ENCODE measurements at places on chromosomes 4 and X.

GRCh38 chrX:78923198-78924015, 21.8 kb upstream of the P2RY10 start:
- peak; percentile 50 for DNase-seq

DNA sequence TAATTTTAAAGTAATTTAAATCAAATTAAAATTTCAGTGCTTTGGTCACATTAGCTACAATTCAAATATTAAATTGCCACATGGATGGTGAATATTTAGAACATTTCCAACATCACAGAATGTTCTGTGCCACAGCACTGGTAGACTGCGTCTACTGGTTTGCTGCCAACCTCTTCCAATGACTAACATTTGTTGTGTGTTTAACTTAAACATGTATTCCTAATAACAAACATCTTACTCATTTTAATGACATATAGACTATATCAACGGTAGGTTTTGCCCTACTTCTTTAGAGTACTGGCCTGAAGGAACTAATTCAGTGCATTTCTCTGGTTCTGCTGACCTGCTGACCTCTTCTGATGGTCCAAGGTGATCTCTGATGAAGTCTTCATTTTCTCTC, 157.6 kb downstream of the DCK start:
- DNase-seq, result no peak

GRCh38 chr4:147311956-147312355, 168.9 kb upstream of the EDNRA start:
- DNase-seq, result no peak

GRCh38 chrX:22627576-22627975, 354.9 kb downstream of the CBLL2 start:
- no peak for DNase-seq

DNA sequence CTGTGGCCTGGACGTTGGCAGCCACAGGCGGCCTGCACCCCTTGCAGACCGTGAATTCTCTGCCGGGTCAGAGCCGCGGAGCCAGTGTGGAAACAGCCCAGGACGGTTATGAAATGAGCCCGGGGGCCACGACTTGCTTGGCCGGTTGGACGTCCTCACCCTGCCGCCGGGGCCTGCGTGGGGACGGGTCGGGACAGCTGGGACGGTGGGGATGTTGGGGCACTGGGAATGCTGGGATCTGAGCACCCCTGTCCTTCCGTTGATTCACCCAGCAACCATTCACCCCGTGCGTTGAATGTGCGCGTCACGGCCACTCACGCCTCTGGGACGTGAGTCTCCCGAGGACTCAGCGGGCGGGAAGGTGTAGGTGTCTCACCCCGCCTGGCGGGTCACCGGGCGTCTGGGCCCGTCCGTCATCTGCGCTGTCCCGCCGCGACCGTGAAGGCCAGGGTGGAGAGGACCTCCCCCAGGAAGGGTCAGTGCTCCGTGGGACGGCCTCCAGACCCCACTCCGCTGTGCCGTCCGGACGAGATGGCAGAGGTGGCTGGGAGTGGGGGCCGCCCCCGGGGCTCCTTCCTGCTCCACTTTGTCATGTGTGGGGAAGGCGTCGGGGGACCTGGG, 4.5 kb upstream of the PLCXD1 start:
- DNase-seq, result peak; percentile 49

DNA sequence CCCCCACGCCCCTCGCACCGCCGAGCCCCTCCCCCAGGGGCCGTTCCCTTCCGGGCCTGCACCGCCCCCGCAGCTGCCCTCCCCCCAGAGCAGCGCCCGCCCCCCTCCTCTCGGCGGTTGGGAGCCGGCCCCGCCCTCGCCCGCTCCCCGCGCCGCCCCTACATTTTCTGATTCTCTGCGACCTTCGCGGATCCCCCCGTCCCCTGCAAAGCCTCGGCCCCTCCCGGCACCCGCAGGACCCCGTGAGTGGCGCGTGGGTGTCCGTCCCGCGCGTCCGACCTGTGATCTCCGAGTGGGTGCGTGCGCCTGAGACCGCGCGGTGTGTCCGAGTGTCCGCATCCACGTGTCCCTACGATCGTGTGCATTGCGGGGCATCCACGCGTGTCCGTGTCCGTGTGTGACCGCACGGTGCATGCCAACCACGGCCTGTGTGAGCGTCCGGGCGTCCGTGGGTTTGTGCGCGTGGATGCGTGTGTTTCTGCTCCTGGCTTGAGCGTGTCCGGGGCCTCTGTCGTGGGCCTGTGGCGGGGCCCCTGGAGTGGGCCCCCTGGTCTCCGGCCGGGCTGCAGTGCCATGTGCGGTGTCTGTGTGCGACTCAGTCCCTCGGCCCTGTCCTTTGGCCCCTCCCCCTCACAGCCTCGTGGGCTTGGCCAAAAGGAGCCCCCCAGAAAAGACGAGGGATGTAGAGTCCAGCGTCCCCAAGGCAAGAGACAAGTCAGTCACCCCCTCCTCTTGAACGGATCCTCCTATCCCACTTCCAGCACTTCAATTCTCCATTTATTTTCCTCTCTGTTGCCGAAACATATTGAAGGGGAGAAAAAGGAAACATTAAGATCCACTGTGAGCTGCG, 8.8 kb upstream of the NKX1-1 start:
- DNase-seq, result no peak

GRCh38 chrX:152735860-152736511, 2.4 kb downstream of the MAGEA12 start:
- DNase-seq, result no peak

GRCh38 chr4:89069481-89069880, 12.5 kb upstream of the FAM13A start:
- no peak for DNase-seq

All from GM10248 (cell line).